ENCODE measurements at places on chromosomes 6 and 20.

DNA sequence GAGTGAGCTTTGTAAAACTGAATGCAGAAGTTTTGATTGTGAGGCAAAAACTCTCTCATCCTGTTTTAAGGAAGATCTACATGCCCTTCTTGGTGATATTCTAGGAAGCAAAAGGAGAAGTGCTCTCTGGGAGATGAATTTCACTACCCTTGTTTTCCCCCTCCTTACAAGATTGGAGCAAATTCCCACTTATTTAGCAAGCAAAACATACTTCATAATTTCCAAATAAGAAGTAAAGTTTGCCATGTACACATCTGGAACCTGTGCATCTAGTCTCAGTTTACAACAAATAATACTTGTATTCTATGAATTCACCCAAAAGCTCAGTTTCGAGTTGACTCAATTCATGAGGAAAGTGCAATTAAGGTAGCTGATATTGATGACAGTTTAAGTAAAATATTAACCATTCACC, 27.6 kb upstream of the IFNGR1 start:
- DNase-seq, result no peak

DNA sequence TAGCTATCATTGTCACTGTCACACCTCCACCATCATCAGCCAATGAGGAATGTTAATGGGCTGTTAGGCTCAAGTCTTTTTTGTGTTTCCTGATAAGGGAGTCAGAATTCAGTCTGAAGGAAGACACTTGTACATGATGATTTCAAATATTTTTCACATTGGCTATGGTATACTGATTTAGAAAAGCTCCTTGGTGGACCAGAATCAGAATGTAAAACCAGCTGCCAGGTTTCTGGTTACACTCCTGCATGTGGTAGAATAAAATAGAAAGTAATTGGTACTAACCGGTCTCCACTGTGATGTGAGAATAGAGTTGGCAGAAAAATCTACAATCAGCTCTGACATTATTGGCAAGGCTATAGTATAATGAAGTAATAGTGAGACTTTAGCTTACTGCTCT, 10.7 kb downstream of the COL9A1 start:
- DNase-seq, result no peak

DNA sequence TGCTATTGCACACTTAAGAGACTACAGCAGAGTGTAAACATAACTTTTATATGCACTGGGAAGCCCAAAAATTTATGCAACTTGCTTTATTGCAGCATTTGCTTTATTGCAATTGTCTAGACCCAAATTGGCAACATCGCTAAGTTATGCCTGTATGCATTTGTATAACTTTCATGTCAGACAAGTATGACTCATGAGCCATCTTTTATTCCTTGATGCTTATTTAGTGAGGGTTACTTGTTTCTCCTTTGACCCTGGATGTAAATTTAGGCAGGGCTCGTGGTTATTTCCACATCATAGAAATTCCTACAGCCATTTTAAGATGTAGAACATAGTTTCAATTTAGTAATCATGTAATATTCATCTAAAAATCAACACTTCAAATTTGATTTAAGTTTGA, 130.3 kb upstream of the LY86 start:
- DNase-seq, result no peak

- no peak for DNase-seq
Measured at GRCh38 chr20:6868861-6869260, 101.4 kb downstream of the BMP2 start.

- no peak for DNase-seq
Measured at GRCh38 chr6:135231469-135231844, 50.3 kb downstream of the MYB start.

DNA sequence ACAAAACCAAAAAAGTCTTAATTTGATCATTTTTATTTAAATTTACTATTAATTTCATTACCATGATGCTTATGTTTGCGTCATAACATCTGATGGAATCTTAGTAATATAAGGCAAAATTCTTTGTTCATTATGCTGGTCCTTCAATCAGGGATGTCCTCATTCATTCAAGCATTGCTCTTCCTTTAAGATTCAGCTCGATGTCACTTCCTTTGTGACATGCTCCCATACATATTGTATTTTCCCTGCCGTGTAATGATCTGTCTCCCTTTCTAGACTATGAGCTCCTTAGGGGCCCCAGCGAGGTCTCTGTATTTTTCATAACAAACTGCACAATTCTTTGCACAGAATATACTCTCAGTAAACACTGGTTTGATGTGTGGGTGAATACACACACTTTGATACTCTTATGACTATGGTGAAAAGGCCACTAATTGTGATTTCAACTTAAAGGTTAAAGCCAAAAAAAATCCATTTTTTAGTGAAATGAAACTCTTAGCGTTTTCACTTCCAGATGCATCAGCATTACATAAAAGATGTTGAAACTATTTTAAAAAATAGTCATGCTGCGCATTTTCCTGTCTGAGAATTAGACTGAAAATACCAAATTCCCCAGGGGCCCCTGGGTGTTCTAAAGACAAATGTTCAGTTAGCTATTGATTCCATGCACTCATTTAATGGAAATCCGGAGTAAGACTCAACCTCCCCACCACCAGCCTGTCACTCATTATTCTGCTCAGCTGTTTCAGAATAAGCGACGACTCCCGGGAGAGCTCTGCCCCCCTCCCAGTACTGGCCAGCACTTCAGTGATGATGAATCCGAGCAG, 169.7 kb downstream of the ATXN1 start:
- no peak for DNase-seq

DNA sequence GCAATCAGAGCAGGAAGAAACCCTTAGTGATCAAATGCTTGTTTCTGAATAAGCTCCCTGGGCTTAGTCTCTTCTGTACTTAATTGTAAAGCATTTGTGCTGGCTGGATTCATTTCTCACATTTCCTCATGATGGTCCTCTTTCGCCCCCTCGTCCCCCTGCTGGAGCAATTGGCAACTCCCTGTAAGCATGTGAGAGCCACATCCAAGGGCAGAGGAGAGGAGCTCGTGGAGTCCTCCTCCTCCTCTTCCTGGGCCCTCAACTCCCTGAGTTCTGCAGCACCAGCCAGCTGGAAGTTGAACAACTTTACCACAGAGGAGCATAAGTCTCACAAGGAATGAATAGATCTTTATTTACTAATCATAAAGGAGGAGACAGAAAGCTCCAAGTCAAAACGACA, 12.6 kb downstream of the ANKEF1 start:
- DNase-seq, result peak; percentile 45

DNA sequence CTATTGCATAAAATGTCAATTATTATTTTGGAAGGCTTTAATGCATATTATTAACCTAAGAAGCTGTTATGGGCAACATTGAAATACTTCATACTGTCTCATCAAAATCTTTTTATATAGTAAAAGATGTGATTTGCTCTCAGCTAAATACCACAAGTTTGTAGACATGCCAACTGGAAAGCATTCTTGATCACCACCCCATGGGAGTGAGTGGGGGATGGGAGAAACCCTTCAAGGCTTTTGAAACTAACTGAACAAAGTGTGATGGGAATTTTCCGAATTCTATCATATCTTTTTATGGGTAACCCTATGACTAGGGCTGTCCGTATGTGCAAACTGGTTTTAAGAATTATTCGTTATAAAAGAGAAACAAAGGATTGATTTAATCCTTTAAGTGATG, 377.3 kb upstream of the JAG1 start:
- no peak for DNase-seq

- DNase-seq, result no peak
Measured at GRCh38 chr6:132590362-132590761, 821 bp upstream of the TAAR5 start.

GRCh38 chr6:19682859-19683258, 154.3 kb upstream of the ID4 start:
- DNase-seq, result no peak

- no peak for DNase-seq
Measured at GRCh38 chr6:23086100-23086499, 516.7 kb downstream of the HDGFL1 start.

DNA sequence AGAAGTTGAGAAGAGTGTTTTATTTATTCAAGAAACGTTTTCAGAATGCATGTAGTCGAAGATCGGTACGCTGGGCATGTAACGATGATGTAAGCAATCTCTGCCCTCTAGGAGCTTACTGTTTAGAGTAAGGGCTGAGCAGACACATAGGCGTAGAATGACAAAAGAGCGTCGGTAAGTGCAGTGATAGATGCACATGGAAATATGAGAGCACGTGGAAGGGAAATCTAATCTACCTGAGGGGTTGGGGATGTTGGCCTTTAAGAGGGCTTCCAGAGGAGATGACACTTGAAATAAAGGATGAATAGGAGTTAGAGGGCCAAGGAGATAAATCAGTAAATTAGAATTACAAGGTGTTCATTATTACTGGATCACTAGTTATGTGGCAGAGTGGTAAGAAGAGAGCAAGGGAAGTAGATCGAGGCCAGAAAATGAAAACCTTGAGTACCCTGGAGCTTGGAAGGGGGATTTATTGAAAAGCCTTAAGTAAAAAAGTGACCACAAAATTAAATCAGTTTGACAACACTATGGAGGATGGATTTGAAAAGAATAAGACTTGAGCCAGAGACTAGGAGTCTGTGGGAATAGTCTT, 782 bp downstream of the TRMT11 start:
- no peak for DNase-seq

GRCh38 chr20:37316116-37316774, 26.8 kb downstream of the MANBAL start:
- no peak for DNase-seq

DNA sequence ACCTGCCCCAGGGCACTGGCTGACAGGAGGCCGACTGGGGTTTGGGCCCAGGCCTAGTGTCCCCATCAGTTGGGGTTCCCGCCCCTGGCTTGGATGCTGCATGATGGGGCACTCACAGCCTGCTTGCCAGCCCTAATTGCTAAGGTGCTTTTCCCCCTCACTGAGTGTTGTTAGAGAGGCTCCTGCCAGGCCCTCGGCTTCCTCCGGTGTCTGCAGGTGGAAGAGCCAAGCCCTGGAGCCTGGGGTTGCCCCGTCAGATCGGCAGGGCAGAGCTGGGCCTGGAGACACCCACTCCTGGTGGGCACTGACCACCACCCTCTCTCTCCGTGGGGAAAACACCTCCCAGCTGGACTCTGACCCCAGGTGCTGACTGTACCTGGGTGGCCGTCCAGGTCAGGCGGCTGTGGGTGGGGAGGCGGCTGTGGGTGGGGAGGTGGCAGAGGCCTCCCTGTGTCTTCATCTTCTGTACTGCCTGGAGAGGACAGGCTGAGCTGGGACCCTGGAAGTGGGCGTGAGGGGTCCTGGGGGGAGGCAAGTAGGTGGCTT, 6.0 kb upstream of the CABLES2 start:
- no peak for DNase-seq

DNA sequence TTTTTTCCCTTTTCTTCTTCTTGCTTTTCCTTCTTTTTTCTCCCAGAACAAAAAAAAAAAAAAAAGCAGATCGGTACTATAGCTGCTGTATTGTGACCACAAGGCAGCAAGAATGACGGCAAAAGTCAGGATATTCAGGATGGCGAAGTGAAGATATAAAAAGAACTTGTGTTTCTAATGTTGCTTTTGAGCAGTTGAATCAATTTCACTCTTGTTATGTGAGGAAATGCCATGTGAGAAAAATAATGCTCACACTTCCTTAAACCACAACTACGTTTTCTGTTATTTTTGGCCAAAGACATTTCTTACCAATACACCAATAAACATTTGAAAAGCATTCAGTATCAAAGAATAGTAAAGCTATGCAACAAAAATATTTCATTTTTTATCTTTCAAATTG, 510.5 kb downstream of the HACE1 start:
- DNase-seq, result no peak

GRCh38 chr20:23340524-23340923, 10.1 kb upstream of the NXT1 start:
- DNase-seq, result peak; percentile 75

GRCh38 chr20:63072231-63072791, 65.5 kb upstream of the BHLHE23 start:
- DNase-seq, result no peak

DNA sequence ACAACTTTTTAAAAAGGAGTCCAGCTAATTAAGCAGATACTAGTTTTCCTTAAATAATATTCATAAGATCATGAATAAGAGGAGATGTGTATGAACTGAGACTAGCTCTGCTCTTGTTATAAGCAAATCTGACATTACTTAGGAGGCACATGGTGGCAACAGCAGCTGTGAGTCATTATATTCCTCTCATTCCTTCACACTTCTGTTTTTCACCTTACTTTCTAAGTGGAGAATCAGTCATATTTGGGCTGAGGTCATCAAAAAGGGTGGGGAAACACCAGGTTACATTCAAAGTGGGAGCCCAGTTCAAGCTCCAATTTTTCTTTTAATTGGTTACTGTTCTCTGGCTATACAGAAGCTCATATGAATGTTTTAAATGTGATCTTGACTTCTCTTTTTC, 6.0 kb upstream of the RIPPLY2 start:
- no peak for DNase-seq

- DNase-seq, result no peak
Measured at GRCh38 chr20:47849006-47849405, 63.7 kb upstream of the SULF2 start.

DNA sequence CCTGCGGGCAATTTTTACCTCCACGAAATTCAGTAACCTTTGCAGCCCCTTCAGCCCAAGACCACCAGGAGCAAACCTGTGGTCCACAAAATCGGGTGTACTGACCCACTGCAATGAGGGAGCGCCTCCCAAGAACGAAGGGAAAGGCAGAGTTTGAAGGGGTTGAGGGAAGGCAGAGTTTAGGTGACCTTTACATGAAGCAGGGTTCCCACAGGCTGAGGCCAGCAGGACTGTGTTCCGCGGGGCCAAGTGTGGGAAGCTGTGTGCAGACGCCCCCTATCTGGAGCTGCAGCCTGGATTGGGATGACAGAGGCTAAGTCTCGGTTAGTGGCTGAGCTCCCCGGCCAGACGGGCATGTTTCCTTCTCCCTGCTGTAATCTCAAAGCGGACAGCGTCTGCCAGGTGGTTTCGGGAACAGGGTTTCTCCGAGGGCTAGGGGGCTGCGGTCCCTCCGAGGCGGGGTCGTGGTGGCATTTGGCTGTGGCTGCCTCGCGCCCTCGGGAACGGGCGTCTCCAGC, 826 bp upstream of the PYGB start:
- DNase-seq, result peak; percentile 88

- no peak for DNase-seq
Measured at GRCh38 chr6:95093154-95093553, 484.2 kb upstream of the MANEA start.

GRCh38 chr6:70221025-70221714, 81.7 kb downstream of the COL9A1 start:
- DNase-seq, result peak; percentile 22
